Midbrain (tissue), 1 donor: ENCODE measurements at places on chromosomes 4 and X.

GRCh38 chr4:95599777-95600400, 51.1 kb upstream of the UNC5C start:
- no peak for DNase-seq

DNA sequence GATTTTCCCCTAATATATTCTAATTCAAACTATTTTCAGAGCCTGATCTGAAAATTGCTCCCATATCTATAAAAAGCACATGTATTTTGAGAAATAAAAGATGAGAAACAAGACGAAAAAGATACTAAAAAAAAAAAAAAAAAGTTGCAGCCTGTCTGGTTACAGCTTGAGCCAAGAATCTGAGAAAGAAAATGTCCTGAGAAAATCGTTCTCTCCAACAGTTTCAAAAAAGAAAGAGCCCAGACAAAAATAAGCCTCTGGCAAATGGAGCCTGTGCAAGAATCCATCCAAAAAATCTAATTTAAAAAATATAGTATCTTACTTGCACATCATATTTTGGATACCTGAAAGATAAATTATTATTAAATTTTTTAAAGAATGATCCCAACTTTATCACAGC, 163.0 kb upstream of the TBL1X start:
- no peak for DNase-seq

- DNase-seq: no peak
Observed at GRCh38 chr4:1883583-1883982, 12.4 kb downstream of the NSD2 start.

- no peak for DNase-seq
Observed at GRCh38 chr4:56914336-56914735, 6.6 kb downstream of the REST start.

DNA sequence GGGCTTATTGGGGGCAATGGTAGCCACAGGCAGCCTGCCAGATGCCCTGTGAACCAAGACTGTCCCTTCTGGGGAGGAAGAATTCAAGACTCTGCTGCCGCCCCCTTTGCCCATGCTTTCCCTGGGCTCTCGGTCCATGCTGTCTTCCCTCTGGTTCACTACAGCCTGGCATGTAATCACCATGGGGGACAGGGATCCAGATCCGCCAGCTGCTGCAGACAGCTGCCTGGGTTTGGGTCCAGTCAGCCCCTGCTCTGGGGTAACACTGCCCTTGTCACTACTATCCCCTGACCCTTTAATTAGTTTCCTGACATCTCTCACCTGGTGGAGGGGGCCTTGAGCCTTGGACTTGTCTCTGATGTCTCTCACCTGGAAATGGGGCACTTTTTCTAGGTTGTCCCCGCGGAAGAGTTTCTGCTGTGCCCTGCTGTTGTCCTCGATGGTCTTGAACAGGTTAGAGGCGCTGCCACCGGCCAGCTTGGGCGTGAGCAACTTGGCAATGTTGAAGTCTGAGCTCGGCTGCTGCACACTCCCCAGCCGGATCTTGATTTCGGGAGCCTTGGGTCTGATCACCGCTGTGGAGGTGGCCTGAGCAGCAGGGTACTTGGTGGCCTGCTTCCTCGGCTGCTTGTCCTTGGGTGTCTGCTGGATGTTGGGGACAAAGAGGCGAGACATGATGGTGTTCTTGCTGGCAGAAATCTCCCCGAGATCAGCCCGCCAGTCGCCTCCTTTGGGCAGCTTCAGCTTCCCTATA, 6.4 kb downstream of the C4orf54 start:
- DNase-seq: no peak

GRCh38 chrX:133513123-133513522, 97.8 kb upstream of the GPC4 start:
- DNase-seq: no peak

DNA sequence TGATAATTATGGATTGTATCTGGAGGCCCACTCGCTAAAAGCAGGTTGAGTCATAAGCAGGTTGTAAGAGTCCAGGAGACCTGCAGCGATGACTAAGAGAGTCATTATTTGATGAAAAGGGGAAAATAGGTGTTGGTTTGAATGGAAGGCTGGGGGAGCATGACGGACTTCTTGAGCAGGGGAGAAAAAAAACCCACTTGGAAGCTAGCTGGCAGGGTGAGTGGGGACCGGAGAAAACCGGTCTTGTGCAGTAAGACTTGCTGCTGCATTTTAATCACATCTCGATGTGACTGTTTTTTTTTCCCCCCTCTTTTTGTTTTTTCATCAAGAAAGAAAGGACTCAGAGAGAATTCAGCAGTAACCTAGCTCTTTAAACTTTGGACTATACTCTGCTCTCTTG, 90.0 kb downstream of the IGSF1 start:
- DNase-seq: no peak

- no peak for DNase-seq
Observed at GRCh38 chr4:147674073-147674472, 9.9 kb downstream of the PRMT9 start.

- no peak for DNase-seq
Observed at GRCh38 chr4:83082777-83083176, 31.8 kb downstream of the PLAC8 start.

GRCh38 chr4:119506806-119507205, 121.8 kb downstream of the PDE5A start:
- DNase-seq: no peak

DNA sequence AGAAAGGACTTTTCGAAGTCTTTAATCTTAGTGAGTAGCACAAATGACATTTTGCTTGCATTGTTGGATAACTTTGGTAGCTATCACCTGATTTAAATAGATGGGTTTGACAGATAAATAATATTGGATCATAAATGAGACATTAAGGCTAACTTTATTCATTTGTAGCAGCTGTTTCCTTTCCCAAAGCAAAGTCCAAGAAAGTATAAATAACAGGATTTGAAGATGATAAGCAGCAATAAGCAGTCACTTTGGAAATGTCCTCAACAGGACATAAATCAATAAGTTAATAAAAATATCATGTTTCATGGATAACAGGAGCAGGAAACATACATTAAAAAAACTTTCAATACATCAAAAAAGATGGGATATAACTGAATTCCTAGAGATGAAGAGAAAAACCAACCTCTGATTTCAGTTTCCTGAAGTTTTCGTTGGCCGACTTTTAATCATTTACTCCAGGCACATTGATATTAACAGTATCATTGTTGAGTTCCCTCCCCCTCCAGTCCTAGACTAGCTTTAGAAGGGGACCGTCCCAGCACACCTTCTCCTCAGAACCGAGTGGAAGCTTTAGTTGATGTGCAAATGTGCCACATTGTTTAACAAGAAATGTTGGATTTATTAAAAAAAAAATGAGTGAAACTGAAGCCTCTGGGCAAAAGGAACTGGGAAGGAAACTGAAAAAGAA, 169.9 kb upstream of the AGA start:
- no peak for DNase-seq

- DNase-seq: no peak
Observed at GRCh38 chr4:146511381-146511780, 10.4 kb downstream of the SLC10A7 start.

DNA sequence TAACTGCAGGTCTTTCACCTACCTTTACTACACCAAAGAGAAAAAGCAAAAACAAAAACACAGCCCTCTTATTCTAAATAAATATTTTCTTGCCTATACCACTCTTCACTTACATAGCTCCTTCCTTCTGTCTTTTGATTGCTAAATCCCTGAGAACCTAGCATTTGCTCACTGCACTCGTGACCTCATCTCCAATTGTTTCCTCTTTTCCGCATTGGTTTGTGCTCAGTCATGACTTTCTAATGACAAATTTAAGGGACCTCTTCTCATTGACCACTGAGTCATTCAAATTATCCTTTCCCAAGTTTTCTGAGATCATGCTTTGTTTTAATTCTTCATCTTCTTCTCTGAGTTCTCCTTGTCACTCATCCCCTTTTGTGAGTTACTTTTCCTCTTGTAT, 1697.1 kb downstream of the STIM2 start:
- DNase-seq: no peak

GRCh38 chr4:69214716-69215115, at the start of gene UGT2B11:
Gene UGT2B11, minus strand, starts transcription at chr4:69214748. Its CDS starts 26 bp downstream, at chr4:69214722.
- no peak for DNase-seq

GRCh38 chrX:155592331-155592730, 20.4 kb downstream of the TMLHE start:
- no peak for DNase-seq

GRCh38 chrX:153728095-153728494, 3.4 kb downstream of the ABCD1 start:
- no peak for DNase-seq

DNA sequence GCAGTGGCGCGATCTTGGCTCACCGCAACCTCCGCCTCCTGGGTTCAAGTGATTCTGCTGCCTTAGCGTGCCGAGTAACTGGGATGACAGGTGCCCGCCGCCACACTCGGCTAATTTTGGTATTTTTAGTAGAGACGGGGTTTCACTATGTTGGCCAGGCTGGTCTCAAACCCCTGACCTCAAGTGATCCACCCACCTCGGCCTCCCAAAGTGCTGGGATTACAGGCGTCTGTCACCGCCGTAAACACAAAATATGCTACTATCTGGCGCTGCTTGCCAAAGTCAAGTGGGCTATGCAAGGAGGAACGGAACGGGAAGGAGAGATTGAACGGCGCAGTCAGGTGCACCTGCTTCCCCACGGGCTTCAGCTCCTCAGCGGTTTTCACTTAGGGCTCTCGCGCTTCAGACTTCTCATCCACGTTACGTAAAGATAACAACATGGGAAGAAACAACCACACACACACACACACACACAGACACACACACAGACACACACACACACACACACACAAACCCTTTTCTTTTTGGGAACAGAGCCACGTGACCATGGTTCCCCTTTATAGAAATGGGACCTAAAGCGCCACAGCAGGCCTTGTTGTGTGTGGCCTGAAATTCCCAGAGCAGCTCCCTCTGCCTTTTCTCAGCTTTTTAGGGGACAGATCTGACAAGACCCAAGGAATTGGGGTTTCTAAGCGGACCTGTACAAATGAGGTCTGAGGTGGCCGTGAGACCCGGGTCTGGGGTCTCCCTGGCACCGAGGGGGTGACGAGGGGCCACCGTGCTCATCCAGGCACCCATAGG, 1.5 kb downstream of the P2RY8 start:
- DNase-seq: peak; percentile 3

GRCh38 chrX:21747558-21747957, 10.4 kb downstream of the SMPX start:
- peak; percentile 38 for DNase-seq

- DNase-seq: no peak
Observed at GRCh38 chr4:159141193-159141592, 38.3 kb downstream of the RAPGEF2 start.

DNA sequence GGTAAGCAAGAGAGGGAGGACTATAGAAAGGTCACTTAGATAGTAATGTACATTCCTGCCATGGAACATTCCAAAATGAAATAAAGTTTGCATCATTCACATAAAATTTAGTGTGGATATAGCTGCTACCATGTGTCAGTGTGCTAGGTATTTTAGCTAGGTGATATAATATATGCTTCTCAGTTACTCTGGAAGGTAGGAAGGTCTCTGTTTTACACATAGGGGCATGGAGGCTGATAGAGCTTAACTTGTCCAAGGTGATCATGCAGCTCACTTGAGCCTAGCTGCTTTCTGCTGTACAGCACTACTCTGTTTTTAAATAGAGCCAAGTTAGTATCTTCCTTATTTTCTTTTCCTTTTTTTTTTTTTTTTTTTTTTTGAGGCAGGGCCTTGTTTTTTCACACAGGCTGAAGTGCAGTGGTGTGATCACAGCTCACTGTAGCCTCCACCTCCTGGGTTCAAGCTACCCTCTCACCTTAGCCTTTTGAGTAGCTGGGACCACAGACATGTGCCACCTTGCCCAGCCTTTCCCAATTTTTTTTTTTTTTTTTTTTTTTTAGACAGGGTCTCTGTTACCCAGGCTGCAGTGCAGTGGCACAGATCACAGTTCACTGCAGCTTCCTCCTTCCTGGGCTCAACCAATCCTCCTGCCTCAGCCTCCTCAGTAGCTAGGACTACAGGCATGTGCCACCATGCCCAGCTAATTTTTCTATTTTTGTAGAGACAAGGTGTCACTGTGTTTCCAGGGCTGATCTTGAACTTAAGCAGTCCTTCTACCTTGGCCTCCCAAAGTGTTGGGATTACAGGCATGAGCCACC, 10.4 kb downstream of the AFF1 start:
- no peak for DNase-seq

GRCh38 chr4:111712093-111712677, 433.1 kb upstream of the FAM241A start:
- DNase-seq: no peak

- no peak for DNase-seq
Observed at GRCh38 chr4:83196921-83197320, 82.4 kb upstream of the PLAC8 start.

DNA sequence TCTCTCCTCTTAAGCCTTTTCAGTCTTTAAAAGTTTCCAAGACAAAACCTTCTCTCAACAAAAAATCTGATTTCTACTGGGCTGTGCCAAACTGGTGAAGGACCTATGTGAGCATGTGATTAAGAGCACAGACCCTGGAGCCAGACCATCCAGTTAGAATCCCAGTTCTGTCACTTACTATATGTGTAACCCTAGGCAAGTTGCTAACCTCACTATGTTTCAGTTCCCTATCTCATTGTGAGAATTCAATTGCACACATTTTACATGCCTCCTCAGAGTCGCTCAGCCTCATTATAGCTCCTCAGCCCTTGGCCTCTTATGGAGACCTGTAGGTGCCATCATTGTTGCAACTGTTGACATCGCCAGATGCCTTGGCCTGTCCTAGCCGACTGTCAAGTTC, 54.1 kb upstream of the VEGFD start:
- DNase-seq: no peak

- DNase-seq: no peak
Observed at GRCh38 chrX:7242613-7243012, 94.7 kb upstream of the PUDP start.

DNA sequence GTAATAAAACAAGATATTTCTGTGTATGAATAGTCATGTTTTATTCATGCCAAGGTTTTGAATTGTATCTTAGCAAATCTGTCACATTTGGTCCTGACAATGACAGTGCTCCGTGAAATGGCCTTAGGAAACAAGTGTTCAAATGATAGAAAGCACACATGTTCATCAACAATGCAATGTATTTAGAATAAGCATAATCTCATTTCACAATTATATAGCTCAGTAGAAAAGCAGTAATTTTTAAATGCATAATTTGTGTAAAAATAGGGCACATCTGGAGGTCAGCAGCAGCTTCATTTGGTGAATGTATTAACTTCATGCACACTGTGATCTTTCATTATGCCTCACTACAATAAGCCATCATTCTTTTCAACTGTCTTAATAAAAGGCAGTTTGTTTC, 380.4 kb downstream of the GPM6A start:
- DNase-seq: no peak

DNA sequence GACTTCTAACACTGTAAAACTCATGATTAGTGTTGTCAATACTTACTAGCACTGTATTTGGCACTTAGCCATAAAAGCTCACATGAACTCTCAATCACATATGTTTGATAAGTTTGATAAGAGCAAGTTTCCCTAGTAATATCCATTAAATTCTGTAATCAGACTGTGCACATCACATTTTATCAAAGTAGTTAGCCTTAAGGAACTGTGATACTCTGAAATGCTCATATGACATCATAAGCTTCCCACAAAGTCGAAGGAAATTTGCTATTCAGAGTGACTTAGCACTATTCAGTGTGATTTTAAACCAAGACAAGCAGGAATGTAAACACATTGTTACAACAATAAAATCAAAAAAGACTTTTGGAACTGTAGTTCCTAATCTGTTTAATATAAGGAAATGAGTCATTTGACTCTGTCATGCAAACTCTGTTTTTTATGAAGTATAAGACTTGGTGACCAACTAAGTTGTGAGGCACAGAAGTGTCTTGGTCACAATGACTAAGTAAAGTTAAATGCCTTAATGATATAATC, 6.7 kb downstream of the SLC7A11 start:
- DNase-seq: no peak
